MCF 10A (cell line): ENCODE measurements at places on chromosomes 3 and 15. TPM values are rescaled to one million over a fixed set of nuclear protein-coding genes. Genes with fewer than 3 reads are reported as not detected.

DNA sequence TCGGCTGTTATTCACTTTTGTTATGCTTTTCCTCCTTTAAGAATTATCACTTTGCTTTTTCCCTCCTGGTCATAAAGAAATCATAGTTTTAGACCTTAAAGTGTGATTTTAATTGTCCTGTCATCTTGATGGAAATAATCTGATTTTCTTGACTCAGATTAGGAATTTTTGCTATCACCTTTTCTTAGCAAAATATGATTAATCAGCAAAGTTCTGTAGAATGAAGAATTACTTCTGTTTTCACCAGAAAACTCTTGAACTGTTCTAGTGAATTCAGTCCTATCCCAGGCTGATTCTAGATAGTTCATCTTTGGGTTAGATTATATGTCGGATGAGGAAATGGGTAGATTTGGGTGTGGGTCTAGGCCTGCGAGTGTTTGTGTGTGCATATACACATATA lies 12.2 kb downstream of the CMSS1 start:
- H3K36me3 ChIP-seq = no peaks in the 10 kb centered on the region
- DNase-seq = no peak
- no peak overlapping the region for H3K27ac ChIP-seq
- H3K4me1 ChIP-seq = peaks cover 11% of the 10 kb centered on the region
- H3K4me3 ChIP-seq = no peak overlapping the region

- H3K27me3 ChIP-seq = no peaks in the 10 kb centered on the region
- no peaks in the 10 kb centered on the region for H3K36me3 ChIP-seq
- H3K4me1 ChIP-seq = peaks cover 17% of the 10 kb centered on the region
- H3K4me3 ChIP-seq = no peak overlapping the region
- H3K27ac ChIP-seq = no peak overlapping the region
- DNase-seq = no peak
These were observed 37.5 kb downstream of the GAP43 start for GRCh38 chr3:115660646-115661337.

DNA sequence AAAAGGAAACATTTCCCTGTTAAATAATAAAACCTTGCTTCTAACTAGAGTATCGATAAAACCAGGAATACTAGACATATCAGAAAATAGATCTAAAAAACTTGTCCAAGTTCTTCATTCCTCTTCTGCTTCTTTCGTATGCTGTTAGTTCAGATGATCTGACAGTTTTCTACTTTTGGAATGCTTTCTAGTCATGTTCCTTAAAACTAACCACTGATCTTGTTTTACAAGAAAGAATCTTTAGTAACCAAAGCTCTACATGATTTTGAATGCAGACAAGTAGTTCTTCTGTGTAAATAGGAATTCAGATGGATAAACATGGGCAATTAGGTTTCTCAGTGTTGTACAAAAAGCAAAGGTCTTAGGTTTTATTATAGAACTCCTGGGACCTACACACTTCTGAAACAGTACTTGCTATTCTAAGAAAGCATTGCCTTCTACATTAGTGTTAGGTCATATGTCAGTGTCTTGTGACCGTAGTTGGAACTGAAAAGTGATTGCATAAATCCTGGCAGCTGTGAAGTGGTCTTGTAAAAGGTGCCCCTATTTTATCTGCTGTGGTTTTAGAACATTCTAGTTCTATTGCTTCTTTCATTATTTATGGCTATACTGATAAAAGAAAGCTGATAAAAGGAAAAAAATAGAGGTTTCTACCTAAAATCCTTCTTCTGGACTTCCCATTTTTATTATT lies 40.7 kb downstream of the SNRK start:
- H3K27ac ChIP-seq = peak overlapping the region; percentile 54
- H3K4me1 ChIP-seq = peaks cover 12% of the 10 kb centered on the region
- H3K36me3 ChIP-seq = peaks cover 11% of the 10 kb centered on the region
- no peaks in the 10 kb centered on the region for H3K27me3 ChIP-seq
- no peak overlapping the region for H3K4me3 ChIP-seq
- no peak for DNase-seq

- H3K4me3 ChIP-seq = no peak overlapping the region
- H3K36me3 ChIP-seq = no peaks in the 10 kb centered on the region
- H3K4me1 ChIP-seq = peaks cover 10% of the 10 kb centered on the region
- no peak overlapping the region for H3K27ac ChIP-seq
These were observed 145.7 kb upstream of the NPHP3 start for GRCh38 chr3:132867956-132868355.

GRCh38 chr3:147007736-147008245 lies 398.6 kb downstream of the ZIC4 start:
- peaks cover 35% of the 10 kb centered on the region for H3K27me3 ChIP-seq
- DNase-seq = no peak
- H3K27ac ChIP-seq = no peak overlapping the region
- no peak overlapping the region for H3K4me3 ChIP-seq
- no peaks in the 10 kb centered on the region for H3K36me3 ChIP-seq

DNA sequence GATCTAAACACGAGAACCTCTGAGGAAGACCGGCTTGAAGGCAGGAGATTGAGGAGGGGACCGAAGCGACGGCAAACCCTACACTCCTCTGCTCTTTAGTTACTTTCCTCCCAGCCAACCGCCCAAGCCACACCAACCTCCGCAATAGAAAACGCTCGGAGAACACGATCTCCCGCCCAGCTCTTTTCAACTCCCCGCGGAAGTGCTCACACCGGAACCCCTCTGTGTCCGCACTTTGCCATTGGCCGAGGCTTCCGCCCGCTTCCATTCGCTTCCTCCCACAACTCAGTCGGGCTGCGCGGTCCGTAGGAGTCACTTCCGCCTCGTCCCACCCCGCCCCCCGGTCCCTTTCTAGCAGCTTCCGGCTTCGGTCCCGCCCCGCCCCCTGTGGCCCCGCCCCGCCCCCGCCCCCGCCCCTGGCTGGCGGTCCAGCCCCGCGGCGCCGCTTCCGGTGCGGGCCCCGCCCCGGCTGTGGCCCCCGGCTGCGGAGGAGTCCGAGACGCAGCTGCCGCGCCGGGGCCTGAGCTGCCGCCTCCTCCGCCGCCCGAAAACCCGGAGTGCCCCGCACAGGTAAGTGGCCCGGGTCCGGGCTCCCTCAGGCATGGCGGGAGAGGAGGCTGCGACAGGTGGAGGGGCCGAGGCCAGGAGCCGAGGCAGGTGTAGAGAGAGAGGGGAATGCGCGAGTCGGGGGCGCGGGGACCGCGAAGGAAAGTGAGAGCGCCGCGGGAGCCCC lies at the start of gene ARID3B:
ARID3B (plus strand) TSS at position 460 of the 733 bp plus-strand sequence. CDS start 2,717 bp downstream, outside the sequence.
- H3K36me3 ChIP-seq = peaks cover 7% of the 10 kb centered on the region
- H3K4me1 ChIP-seq = peaks cover 40% of the 10 kb centered on the region
- H3K27me3 ChIP-seq = peaks cover 24% of the 10 kb centered on the region
- DNase-seq = peak; percentile 97
- H3K27ac ChIP-seq = peak within 1 kb of the TSS; percentile 86

CTXN2 gene
- total RNA-seq = not detected in 2 replicates
